M059J (cell line): ENCODE measurements at places on chromosomes 7 and 10. TPM values are rescaled to one million over a fixed set of nuclear protein-coding genes. Genes with fewer than 3 reads are reported as not detected.
A peak's percentile ranks its signal among the peaks of the same experiment; 100 is the strongest.

SRGN gene
- 740 and 865 TPM in 2 replicates for total RNA-seq

ADAM12 gene
- total RNA-seq: 43.4 and 76.1 TPM in 2 replicates

DNA sequence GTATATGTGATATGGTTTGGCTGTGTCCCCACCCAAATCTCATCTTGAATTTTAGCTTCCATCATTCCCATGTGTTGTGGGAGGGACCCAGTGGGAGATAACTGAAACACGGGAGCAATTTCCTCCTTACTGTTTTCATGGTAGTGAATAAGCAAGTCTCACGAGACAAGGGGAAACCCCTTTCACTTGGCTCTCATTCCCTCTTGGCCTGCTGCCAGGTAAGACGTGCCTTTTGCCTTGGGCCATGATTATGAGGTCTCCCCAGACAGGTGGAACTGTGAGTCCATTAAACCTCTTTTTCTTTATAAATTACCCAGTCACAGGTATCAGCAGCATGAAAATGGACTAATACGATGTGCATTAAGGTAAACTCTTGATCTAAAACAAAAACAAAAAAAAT, 357.1 kb upstream of the AOAH start:
- peak; percentile 40 for DNase-seq

- peak; percentile 73 for DNase-seq
These were observed 66.3 kb upstream of the KLF6 start for GRCh38 chr10:3850999-3851937.

DNA sequence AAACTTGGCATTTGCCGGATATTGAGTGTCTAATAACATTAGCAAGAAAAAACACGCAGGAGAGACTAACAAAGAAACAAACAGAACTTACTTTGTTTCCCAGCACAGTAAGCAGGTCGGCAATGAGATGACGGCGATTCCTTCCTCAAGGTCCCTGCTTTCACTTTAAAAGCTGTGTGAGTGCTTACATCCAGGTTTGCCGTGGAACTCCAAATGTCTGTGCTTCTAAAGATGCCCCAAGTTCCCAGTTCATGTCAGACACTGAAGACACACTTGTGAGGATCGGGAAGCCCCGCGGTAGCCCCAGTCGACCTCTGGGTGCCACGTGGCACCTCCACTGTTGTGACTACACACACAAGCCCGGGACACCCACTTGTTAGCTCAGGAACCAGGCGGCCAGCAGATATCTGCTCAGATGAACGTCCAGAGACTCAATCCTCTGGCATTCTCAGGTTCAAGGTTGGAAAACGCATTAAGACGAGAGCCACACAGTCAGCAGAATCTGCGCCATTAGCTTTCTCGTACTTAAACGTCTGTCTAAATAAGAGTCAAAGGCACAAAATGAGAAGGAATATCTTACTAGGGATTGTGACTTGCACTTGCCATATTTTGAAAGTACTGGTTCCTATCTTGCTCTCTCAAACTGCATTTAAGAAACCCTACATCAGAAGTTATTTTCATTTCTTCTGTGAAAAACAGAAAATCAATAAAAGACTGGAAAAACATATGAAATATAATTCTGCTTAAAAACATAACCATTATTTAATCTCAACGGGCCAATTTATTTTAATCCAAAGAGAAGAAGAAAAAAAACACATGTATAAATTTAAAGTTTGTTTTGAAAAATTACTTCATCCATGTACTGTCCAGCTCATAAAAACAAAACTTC, 207.6 kb upstream of the KLF14 start:
- peak; percentile 91 for DNase-seq

DNA sequence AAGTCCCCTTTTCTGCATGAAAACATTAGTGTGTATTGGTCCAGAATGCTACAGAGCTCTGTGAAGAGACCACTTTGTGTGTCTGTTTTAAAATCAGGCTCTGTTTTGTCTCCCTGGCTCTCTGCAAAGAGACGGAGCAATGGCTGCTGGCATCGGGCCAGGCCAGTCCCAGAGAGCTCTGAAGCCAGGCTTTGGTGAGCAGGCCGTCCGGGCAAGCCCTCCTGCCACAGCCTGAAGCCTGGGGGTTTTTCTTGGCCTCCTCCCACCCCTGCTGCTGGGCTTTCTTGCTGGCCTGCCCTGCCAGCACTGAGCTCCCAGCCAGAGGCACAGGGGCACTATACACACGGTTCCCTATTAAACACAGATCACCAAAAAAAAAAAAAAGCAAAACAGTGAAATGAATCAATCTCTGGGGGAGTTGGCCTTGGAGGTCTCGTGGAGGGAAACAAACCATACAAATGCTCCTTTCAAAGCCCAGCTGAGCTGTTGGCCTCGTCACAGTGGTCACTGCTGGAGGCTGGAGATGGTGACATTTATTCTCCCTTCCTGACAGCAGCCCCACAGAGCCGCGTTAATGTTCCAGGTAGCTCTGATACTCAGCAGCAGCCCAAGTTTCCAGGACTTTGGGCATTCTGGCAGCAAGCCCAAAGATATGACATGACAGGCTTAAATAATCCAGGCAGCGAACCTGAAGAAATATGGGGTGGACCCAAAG, 237.2 kb downstream of the TCF7L2 start:
- no peak for DNase-seq

DNA sequence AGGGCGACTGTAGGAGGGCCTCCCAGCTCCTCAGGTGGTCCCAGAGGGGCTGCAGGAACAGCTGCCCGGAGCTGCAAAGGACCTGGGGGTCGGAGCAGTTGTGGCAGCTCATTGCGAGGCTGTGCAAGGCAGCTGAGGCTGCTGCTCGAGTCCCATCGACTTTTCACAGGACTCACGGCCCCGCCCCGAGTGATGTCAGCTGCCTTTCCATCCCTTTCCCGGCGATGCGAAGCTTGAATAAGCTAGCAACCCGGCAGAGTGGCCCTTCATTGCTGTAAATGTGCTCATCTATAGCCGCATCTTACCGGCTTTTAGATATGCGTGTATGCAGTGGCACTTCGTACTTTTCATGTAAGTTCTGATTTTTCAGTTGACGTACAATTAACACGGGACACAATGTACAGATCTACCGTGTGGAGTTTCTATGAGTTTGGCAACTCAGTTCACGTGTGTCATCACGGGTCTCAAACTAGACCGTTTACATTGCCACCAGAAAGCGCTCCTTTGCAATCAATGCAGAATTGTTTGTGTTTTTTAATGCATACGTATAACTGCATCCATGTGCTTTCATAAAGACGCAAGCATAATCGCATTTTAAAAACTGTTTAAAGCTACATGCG, at the start of gene CH25H:
Gene CH25H, minus strand, starts transcription at position 137 of the 620 bp plus-strand sequence. Its CDS starts 25 bp downstream, at position 112.
- DNase-seq: peak; percentile 82
